ENCODE measurements at places on chromosomes 2 and 18.

GRCh38 chr18:75362435-75362834, 65.1 kb downstream of the SMIM21 start:
- DNase-seq = no peak

DNA sequence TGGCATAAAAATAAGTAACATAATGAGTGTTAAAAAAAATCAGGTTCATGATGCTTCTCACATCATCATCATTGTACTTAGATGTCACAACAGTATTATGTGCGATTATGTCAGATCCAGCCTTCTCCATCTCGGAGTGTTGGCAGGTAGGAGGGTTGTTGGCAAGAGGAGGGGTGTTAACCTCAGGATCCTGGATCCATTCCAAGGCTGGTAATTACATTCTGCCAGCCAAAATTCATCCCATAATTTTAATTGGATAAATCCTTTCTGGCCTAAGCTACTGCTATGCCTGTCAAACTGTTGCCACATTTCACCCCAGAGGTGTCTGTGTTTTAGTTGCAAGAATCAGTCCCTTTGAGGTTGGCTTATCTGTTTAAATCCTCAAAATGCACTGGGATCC, 891 bp upstream of the FTCDNL1 start:
- DNase-seq = no peak

- DNase-seq = no peak
Measured at GRCh38 chr18:24914685-24915084, 437.3 kb downstream of the ZNF521 start.

GRCh38 chr18:48203961-48204666, 205.1 kb downstream of the ZBTB7C start:
- no peak for DNase-seq

GRCh38 chr2:64842030-64842429, 147.2 kb upstream of the SLC1A4 start:
- DNase-seq = no peak

DNA sequence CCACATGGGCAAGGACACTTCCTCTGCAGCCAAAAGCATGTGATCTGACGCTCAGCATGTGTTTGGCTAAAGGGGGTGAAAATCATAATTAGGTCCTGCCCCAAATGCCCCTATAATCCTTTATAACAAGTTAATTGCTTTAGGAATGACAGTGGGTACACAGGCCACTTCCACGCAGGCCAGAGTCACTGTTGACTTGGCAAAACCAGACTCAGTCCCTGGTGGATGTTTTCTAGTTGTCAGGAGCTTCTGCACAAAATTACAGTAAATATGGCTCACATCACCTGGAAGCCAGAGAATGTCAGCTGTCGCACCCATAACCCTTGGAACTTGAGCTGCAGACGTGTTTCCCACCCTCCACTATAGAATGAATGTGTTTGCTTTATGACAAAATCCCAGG, 13.3 kb upstream of the PXDN start:
- DNase-seq = no peak

- DNase-seq = no peak
Measured at GRCh38 chr18:54250846-54251261, 18.5 kb upstream of the POLI start.

DNA sequence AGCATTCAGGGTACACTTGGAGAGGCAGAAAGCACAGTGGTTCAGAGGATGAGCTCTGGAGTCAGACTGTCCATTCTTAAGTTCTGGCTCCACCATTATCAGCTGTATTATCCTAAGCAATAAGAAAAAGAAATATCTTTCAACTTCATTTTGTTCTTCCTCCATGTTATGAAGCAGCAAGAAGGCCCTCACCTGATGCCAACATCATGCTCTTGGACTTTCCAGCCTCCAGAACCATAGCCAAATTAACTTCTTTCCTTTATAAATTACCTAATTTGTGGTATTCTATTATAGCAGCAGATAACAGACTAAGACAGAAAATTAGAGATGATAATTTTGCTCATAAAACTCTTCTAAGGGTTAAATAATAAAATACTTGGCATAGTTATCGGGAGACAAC, 137.1 kb downstream of the RBMS1 start:
- DNase-seq = no peak

GRCh38 chr2:38284971-38285370, 92.1 kb downstream of the ATL2 start:
- DNase-seq = no peak

- DNase-seq = no peak
Measured at GRCh38 chr2:167816874-167817290, 430.5 kb downstream of the STK39 start.

GRCh38 chr18:11561293-11561692, 48.1 kb upstream of the SLC35G4 start:
- no peak for DNase-seq

- DNase-seq = no peak
Measured at GRCh38 chr18:56238576-56238975, 399.8 kb downstream of the TXNL1 start.

- DNase-seq = no peak
Measured at GRCh38 chr2:232908695-232909094, 38.6 kb downstream of the SNORC start.

DNA sequence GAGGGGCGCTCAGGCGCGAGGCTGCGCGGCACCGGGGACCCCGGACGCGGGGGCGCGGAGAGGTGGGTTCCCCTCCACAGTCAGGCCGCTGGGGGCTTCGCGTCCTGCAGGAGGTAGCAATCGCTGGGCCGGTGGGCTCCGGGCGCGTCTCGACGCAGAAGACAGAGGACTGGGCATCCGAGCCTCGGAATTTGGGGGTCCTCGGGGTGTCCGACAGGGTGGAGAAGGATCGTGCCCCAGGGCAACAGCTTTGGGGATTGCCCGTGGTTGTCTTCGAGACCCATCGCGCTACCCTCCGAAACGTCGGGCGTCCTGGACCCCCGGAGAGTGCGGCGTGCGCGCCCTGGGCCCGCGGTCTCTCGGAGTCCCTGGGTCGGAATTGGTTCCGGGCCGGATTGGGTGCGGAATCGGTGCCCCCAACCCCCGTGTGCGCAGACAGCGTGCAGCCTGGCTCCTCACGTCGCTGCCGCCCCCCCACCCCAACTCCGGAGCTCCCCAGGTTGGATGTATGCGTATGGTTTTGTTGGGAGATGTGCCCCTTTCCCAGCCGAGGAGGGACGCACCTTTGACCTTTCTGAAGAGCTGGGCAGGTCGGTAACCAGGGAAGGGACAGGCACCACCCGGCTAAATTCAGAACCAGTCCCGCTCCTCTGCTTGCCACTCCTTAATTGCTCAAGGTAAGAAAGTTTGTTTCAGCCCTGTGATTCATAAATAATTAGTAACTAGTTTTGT, 750 bp downstream of the NPAS2 start:
- no peak for DNase-seq

DNA sequence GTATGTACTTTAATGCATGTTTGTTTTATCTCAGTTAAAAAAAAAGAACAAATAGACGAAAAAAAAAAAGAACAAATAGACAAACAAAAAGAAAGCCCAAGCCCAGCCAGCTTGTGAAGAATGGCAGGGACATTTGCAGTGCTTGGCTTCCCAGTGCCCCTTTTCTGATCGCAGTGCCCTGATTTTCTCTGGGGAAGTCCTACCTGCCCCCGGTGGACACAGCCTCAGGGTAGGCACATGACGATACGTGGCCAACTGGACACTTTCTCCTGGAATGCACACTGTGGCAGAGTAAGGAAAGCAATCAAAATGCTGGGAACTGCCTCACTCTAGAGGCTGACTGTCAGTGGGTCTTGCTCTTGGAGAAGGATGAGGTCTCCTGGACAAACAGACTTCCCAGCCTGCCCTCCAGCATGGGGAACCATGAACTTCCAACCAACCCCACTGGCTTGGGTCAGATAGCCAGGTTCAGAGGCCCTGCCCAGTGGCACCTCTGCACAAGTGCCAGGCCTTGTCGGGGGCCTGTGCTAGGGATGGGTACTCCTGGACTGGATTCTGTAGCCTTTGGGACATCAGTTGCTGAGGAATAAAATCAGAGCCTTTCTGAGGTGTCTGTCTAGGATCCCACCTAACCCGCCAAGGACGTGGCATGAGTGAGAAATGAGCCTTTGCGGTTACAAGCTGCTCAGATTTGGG, 76.7 kb downstream of the INHBB start:
- no peak for DNase-seq

- DNase-seq = no peak
Measured at GRCh38 chr18:41829647-41830516, 125.2 kb upstream of the PIK3C3 start.

- DNase-seq = no peak
Measured at GRCh38 chr2:73697606-73698005, 39.5 kb downstream of the TPRKB start.

DNA sequence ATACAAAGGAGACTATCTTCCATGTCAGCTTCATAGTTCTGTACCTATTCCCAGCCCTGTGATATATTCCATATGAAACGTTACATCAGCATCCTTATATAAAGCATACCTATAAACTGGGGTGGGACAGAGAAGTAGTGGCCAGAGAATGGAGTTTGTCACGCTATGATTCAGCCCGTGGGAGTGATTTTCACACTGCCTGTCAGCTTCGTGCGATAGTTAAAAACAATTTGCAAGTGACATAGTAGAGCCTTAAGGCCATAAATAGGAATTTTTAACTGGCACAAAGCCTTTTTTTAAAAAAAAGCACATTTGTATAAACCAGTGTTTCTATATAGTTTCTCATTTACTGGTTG, 30.2 kb downstream of the PKP4 start:
- no peak for DNase-seq

DNA sequence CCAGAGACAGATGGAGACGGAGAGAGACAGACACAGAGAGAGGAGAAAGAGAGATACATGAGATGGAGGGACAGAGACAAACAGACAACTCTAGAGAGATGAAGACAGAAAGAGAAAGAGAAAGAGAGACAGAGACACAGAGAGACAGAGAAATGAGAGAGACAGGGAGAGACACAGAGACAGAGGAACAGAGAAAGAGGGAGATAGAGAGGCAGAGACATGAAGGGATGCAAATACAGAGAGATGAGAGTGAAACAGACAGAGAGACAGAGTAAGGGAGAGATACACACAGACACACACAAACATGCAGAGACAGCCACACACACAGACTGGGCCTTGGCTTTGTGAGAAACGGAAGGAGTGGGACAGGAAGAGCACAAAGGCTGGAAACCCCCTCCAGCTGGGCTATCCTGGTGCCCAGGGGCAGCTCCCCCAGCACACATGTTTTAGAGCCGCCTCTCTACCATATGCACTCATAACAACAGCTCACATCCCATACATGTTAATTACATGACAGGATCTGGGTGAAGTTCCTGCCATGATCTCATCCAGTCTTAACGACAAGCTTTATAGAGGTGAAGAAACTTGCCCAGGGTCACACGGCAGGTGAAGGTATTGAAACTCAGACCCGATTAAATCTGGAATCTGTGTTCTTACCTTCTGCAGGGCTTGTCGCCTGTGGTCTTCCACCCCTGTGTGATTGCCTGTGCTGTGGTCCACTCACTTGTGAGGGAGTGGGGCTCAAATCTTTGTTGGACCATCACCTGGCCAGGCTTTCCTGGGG, 32.4 kb downstream of the IL18R1 start:
- no peak for DNase-seq

GRCh38 chr2:184730288-184730687, 132.0 kb downstream of the ZNF804A start:
- no peak for DNase-seq

DNA sequence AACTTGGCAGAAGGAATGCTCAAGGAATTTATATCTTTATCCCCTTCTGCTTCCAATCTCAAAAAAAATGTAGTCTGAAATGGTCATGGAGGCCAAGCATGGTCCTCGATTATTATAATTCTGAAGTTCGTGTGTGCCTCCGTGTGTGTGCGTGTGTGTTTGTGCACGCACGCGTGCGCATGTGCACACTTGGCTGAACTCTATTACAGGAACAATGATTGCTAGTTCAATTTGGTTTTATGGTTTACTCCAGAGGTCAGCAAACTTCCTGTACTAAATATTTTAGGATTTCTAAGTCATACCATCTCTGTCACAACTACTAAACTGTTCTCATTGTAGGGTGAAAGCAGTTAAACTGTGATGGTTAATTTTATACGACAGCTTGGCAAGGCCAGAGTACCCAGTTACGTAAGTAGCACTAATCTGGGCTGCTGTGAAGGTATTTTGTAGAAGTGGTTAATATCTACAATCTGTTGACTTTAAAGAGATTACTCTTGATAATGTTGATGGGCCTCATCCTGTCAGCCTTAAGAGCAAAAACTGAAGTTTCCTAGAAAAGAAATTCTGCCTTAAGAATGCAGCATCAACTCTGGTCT, 5.8 kb upstream of the MARCHF7 start:
- no peak for DNase-seq

- DNase-seq = no peak
Measured at GRCh38 chr18:2087877-2088673, 483.2 kb downstream of the METTL4 start.

DNA sequence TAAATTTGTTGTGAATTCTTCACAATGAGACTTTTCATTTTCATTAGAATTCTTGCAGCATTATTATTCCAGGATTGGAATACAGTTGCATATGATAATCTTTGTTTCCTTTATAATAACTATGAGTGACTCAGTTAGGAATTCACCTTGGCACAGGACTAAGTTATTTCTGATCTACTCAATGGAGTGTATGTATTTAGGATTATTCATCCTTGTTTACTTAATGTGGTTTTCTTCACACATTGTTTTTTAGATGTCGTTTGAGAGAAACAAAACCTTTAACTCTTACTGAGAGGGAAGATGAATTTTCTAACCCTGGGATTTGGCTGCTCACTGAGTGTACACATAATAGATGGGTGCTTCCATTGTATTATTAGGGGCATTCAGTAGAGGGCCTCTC, 970.1 kb downstream of the DPP10 start:
- DNase-seq = no peak

- DNase-seq = no peak
Measured at GRCh38 chr2:217069263-217070042, 209.6 kb upstream of the TNP1 start.

GRCh38 chr2:112138159-112139032, at the start of gene FBLN7:
TSS of gene FBLN7 (plus strand) at chr2:112138385. CDS start at chr2:112138656, 271 bp downstream.
- DNase-seq = no peak

GRCh38 chr2:45074713-45075112, 65.5 kb upstream of the SIX2 start:
- DNase-seq = no peak

DNA sequence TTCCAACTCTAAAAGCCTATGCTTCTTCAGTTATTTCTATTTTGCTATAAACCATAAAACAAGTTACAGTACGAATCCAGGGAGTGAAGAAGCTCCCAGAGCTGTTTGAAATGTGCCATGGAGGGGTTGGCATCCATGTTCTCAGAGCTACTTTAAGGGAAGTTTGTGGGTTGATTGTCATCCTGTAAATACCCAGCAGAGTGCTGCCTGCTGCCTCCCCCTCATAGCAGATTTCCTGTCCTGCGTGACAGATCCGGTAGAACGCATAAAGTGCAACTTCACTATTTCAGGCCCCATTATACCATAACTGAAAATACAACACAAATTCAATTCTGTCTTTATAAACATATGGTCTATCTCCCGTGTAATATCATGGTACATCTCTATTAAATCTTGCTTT, 114.4 kb downstream of the CTNNA2 start:
- DNase-seq = no peak
